ENCODE measurements at places on chromosomes 13 and 19.

DNA sequence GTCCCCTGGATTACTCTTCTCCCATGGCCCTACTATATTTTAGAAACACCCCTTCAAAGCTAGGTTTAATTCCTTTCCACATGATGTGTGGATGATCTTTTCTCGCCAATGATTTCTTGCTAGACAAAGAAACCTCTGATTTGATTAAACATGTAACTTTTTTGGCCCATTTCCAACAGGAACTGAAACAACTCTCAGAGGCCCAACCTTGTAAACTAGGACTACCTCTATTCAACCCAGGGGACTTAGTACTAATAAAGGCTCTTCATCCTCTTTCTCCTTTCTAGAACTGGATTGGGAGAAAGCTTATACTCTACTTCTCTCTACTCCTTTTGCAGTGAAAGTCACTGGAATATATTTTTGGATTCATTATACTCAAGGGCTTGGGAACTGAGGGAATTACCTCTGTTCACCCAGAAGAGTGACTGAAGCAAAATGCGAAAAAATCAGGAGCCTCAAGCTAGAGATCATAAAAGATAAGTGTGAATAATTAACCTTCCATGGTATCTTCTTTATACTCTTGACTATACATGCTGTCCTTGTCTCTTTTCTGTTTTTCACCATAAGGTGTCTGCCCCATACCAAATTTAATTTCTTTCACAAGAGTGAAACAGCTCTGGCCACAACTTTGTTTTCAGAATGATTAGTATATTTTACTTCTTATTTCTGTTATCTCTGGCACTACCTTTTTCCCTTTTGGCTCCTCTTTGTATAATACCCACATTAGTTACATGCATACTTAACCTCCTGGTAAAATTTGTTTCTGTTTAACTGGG lies 977.6 kb downstream of the SLITRK5 start:
- no peak for DNase-seq

DNA sequence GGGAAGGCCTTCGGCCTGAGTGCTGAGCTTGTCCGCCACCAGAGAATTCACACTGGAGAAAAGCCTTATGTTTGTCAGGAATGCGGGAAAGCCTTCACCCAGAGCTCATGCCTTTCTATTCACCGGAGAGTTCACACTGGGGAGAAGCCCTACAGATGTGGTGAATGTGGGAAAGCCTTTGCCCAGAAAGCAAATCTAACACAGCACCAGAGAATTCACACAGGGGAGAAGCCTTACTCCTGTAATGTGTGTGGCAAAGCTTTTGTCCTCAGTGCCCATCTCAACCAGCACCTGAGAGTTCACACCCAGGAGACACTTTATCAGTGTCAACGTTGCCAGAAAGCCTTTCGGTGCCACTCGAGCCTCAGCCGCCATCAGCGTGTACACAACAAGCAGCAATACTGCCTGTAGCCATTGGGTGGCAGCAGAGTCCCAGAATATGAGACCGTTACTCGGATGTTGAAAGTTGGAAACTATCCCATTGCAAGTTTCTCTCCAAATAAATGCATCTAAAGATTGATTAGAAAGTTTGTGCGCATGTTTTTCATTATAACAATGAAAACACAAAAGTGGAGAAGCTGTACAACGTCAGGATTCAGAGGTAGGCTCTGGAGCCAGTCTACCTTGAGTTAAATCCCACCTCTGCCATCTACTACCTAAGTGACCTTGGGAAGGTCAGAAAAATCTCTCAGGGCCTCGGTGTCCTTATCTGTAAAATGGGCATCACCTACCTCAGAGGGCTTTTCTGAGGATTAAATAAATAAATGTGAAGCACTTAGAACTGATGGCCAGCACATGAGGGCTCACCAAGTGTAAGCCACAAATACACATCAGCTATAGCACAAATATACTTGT lies 21.1 kb downstream of the ZNF473 start:
- peak; percentile 71 for DNase-seq

GRCh38 chr13:41136396-41137031 lies 3.9 kb upstream of the KBTBD6 start:
- no peak for DNase-seq

GRCh38 chr13:22925881-22926747 lies 254.7 kb upstream of the SGCG start:
- peak; percentile 55 for DNase-seq
